Neural progenitor cell (in vitro differentiated cells): ENCODE measurements at places on chromosomes 2 and 18.

GRCh38 chr2:28357055-28357454 lies 35.6 kb upstream of the FOSL2 start:
- no peak overlapping the region for H3K4me3 ChIP-seq
- DNase-seq, result no peak
- H3K36me3 ChIP-seq, result no peaks in the 10 kb centered on the region
- H3K27ac ChIP-seq, result no peak overlapping the region
- no peaks in the 10 kb centered on the region for H3K27me3 ChIP-seq
- peaks cover 4% of the 10 kb centered on the region for H3K4me1 ChIP-seq

GRCh38 chr2:202121532-202122162 lies 48.6 kb downstream of the KIAA2012 start:
- H3K4me1 ChIP-seq, result peaks cover 12% of the 10 kb centered on the region
- no peak overlapping the region for H3K4me3 ChIP-seq
- DNase-seq, result no peak
- no peak overlapping the region for H3K27ac ChIP-seq

DNA sequence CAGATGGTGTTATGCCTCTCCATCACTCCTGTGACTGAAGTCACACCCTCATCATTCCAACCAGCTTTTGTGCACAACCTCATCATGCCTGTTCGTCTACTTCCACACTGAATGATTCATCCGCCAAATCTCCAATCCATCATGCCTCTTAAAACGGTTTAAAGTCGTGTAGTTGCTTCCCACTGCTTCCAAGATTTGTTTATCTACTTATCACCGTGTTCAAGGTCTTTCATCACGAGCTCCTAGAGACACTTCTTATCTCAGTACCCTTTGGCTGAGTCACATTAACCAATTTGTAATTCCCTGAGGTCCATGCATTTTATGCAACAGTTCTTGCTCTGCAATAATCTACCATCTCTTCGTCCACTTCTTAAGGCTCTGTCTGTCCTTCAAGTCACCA lies 592.3 kb upstream of the ID2 start:
- no peaks in the 10 kb centered on the region for H3K4me1 ChIP-seq
- H3K36me3 ChIP-seq, result no peaks in the 10 kb centered on the region
- H3K27ac ChIP-seq, result no peak overlapping the region
- no peak for DNase-seq
- H3K27me3 ChIP-seq, result no peaks in the 10 kb centered on the region
- H3K4me3 ChIP-seq, result no peak overlapping the region

GRCh38 chr2:156649596-156649995 lies 213.4 kb downstream of the GPD2 start:
- H3K4me3 ChIP-seq, result no peak overlapping the region
- peaks cover 3% of the 10 kb centered on the region for H3K4me1 ChIP-seq

DNA sequence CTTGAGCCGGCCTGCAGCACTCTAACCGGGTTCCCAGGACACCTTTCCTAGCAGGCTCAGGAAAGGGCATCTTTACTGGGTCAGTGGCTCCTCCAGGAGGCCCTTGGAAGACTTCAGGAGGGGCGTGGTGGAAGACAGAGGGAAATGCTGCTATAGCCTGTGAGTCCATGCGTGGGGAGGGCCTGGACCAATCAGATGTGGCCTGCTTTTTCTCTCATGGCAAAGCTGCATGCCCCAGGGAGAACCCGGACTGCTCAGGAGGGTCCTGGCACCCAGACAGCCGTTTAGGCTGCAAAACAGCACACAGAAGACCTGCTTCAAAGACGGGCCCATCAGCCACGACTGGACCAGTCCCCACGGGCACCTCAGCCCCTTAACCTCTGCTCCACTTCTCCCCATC lies 84.4 kb downstream of the EIPR1 start:
- H3K27ac ChIP-seq, result no peak overlapping the region
- peaks cover 18% of the 10 kb centered on the region for H3K4me1 ChIP-seq
- H3K4me3 ChIP-seq, result no peak overlapping the region
- no peaks in the 10 kb centered on the region for H3K36me3 ChIP-seq
